NCI-H2081 (cell line): ENCODE measurements at places on chromosomes 2 and 18.

- peak; percentile 50 for DNase-seq
These were observed 722 bp downstream of the ACSL3 start for GRCh38 chr2:222861411-222862105.

DNA sequence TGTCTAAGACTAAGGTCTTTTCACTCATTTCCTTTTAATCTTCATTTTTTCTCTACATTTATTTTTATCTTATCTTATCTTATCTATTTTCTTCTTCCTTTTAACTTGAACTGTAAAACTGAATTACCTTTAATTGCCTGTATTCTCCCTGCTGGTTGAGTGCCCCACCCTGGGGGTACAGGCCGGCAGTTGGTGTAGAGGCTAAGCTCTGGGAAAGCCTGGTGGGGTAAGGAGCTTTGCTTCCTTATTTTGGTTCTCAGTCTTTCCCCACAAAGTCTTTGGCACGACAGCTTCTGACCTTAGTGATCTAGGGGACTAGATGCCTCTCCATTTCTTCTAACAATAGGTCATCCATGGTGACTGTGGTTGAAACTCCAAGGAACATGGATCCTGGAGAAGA is 26.8 kb upstream of the HAAO start:
- no peak for DNase-seq

DNA sequence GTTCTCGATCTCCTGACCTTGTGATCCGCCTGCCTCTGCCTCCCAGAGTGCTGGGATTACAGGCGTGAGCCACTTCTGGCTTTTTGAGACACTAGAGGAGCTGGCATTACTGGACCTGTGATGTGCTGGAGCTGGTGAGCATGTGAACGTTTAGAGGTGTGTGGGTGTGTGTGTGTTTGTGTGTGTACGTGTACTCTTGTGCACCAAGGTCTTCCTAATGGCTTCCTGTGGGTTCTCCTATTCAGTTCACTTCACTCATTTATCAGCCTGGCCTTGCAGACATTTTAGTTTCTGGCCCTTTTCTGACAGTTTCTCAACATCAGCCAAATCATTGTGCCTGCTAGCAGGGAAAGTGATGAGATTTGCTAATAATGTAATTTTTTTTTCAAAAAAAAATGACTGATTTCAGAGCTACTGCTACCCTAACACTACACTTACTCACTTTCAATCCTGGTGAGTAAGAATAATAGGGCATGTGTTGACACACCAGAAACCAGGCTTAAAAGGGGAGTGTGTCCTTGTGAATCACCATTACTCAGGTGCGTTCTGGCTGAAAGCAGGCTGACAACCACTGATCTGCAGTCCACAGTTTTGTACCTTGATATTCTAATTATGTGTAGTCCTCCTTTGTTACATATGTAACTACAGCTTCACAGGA is 41.0 kb upstream of the ACTR3 start:
- no peak for DNase-seq

- no peak for DNase-seq
These were observed 94.8 kb downstream of the GFPT1 start for GRCh38 chr2:69292256-69292655.

GRCh38 chr18:45664824-45665763 is 49.8 kb downstream of the SLC14A2 start:
- peak; percentile 59 for DNase-seq

- DNase-seq = no peak
These were observed 158.0 kb upstream of the MMADHC start for GRCh38 chr2:149745396-149746230.

GRCh38 chr2:197183355-197183754 is 127.2 kb downstream of the ANKRD44 start:
- no peak for DNase-seq

- no peak for DNase-seq
These were observed 7.1 kb upstream of the GRHL1 start for GRCh38 chr2:9944330-9944758.

GRCh38 chr2:143787674-143788073 is 658.5 kb downstream of the ARHGAP15 start:
- no peak for DNase-seq

GRCh38 chr2:157788201-157788600 is 87.9 kb downstream of the ACVR1 start:
- DNase-seq = no peak

GRCh38 chr2:218093879-218094278 is 24.8 kb downstream of the RUFY4 start:
- DNase-seq = no peak
